Activated T-helper 1 cell treated with anti-CD3 and anti-CD28 coated beads, Interleukin-12 subunit alpha, Interleukin-12 subunit beta, Interleukin-2, Interleukin-4 antibody, amounts not matched to agents 30 ng/mL and 10 ng/mL and 1 ng/mL, durations not matched to agents 14 hours and 24 hours and 36 hours (primary cell): ENCODE measurements at places on chromosomes 1 and 21. TPM values are rescaled to one million over a fixed set of nuclear protein-coding genes. Genes with fewer than 3 reads are reported as not detected.
A peak's percentile ranks its signal among the peaks of the same experiment; 100 is the strongest.

DNA sequence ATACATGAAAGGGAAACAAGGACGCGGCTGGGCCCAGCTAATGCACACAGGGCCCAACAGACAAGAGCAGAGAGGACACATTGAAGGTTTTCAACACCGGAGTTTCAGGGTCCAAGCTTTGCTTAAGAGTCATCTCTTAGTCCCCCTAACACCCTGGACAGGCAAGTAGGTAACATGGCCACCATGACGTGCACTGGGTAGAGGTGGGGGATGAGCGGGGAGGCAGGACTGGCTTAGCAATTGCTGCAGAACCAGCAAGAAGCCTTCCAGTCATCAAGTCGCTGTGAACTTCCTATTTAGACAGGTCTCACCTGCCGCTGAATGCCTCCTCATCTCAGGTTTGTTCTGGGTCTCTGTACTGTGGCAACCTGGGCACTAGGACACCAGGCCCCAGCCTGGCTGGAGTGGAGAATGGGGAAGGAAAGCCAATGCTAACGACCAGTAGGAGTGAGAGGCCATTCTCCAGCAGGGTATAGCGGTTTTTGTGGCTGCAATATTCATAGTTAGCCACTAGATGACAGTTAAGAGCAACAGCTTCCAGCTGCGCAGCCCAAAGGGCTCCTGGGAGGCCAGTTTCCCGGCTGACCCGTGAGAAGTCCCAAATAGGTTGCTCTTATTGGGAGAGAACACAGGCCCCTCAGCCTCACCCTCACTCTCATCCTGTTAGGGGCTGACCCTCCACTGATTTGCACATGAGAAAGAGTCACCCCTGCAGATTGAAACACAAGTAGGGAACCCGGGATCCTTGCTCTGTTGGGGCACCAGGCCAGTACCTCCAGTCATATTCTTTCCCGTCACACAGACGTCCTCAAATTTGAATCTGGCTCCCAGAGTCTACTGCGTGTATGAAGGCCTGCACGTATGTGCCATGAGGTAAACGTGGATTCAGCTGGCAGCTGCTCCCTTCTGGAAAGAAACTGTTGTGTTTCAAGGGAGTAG is 6.0 kb upstream of the PIGC start:
- peak; percentile 30 for DNase-seq

DNA sequence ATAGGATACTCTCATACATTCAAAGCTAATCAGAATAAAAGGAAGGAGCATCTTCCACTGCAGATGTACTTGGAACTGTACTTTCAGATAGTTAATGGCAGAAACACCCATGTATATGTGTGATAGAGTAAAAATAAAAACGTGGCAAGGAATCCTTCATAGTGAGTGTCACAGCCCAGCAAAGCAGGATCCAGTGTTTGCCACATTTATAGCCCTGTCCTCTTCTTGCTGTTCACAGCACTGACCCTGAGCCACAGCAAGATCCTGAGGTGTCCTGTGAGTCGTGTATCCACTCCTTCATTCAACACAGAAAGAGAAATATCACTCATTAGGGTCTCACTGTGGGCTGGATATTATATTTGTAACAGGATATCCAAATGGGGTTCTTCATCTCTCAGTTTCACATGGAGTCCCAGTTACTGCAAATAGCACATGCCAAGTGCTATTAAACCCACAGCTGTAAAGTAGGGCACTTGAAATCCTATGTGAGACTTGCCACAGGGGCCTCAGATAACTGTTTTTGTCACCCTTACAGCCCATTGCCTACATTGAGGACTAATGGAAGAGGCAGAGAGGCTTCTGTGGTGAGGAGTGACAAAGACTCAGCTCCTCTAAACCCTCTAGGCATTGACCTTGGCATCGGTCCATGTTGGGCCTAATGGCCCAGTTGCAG is 41.3 kb downstream of the CYP2J2 start:
- no peak for DNase-seq

GRCh38 chr1:218823291-218823900 is 350.3 kb upstream of the LYPLAL1 start:
- no peak for DNase-seq

Gene ZNF672
- total RNA-seq, result 42.3 and 45.2 TPM in 2 replicates

Gene DPT
- total RNA-seq, result not detected in 2 replicates

Gene NOS1AP
- 0.10 TPM in 1 of 2 replicates, not detected in the other for total RNA-seq

Gene TMCO4
- total RNA-seq, result 14.0 and 15.1 TPM in 2 replicates
